Nucleus accumbens (tissue), 56 donors: ENCODE measurements at places on chromosomes 5 and 9.

DNA sequence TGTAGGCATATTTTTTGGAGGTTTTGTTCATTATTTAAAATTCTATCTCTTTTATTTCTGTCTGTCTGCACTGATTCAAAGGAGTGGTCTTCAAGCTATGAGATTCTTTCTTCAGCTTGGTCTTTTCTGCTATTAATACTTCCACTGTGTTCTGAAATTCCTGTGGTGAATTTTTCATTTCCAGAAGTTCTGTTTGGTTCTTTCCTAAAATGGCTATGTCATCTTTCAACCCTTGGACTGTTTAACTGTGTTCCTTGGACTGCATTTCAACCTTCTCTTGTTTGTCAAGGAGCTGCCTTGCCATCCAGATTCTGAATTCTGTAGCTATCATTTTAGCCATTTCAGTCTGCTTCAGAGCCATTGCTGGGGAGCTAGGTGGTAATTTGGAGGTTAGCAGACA, 76.3 kb downstream of the CERT1 start:
- DNase-seq: no peak

DNA sequence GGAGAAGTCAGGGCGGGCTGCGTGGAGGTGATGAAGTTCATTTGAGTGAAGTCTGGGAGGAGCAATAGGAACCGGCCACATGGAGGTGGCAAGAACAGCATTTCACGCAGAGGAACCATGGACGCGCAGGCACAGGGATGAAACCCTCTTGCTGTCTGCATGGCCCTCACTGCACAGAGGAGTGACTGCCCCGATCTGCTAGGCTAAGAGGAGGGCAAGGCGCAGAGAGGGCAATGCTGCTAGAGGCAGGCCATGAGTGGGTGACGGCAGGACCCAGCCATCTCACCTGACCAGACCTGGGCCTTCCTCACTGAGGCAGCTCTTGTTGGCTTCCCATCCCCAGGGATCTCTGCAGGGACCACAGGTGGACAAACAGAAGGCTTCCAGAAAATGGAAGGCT, 90.3 kb downstream of the BARX1 start:
- DNase-seq: no peak

DNA sequence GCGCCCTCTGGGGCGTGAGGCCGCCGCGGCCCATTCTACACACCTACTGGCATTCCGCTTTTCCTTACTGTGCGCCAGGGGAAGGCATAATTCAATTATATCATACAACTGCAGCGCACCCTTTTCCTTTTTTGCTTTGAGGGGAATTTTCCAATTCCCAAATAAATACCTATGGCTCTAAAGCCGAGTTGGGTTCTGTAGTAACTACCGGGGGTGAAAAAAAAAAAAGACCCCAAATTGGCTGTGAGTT, 34.1 kb upstream of the NFIB start:
- no peak for DNase-seq

GRCh38 chr5:154268073-154268472, 77.5 kb downstream of the GALNT10 start:
- DNase-seq: no peak

DNA sequence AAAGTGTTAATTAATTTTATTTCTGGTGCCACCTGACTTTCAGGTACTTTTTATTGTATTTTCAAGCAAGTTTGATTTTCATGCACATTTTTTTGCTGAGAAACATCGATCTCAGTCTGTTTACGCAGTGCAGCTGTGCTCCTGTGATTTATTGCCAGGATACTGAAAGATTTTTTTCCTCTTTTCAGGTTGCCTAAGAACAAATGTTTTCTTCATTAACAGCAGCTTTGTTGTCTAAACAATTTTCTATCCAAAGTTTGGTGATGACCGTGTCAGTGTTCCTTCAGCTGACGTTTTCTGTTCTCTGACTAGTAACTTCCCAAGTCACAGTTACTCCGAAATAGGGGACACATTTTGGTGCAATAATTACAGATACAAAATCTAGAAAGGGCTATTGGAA, 78.1 kb downstream of the VCAN start:
- no peak for DNase-seq

GRCh38 chr5:171908638-171909037, 97.8 kb downstream of the FBXW11 start:
- DNase-seq: no peak

DNA sequence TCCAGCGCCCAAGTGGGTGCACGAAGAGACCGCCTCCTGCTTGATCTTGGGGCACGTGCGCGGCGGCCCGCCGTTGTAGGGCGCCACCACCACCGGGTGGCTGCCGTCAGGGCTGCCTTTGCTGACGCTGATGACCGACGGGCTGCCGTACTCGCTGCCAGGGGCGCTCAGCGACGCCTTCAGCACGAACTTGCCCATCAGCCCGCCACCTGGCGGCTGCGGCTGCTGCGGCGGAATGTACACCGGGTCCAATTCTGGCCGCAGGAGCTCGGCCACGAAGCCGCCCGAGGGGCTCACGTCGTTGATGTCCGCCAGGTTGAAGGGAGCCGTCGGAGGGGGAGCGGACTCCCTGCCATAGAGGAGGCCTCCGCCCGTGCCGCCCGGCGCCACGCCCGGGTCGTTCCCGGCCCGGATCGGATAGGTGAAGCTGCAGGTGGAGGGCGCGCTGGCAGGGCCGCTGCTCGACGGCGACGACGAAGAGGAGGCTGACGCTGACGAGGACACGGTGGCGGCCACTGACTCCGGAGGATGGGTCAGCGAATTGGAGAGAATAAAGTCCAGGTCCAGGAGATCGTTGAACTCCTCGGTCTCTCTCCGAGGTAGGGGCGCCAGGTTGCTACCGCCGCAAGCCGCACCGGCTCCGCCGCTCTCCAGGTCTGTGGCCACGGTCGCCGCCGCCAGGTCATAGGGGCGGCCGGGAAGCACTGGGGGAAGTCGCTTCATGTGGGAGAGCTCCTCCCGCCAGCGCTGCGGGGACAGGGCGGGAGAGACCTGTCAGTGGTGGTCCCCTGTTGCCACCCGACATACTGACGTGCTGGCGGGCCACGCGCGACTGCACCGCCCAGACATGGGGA, 1.8 kb downstream of the KLF4 start:
- DNase-seq: no peak

DNA sequence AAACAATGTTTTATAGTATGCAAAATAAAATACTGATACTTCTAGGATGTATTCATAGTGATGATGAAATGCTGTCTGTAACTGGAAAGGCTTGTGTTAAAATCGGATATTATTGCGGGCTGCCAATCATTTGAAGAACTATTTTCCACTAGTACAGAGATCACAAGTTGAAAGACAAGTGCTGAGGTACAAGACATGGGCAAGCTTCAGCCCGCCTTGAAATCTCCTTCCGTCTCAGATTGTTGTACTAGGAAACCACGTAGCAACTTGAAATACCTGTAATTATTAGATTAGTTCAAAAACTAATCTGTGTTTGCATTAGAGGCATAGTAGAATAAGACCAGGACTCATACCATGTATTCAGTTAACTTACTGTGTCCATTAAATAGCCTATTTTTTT, 218.2 kb downstream of the ARHGEF28 start:
- no peak for DNase-seq

DNA sequence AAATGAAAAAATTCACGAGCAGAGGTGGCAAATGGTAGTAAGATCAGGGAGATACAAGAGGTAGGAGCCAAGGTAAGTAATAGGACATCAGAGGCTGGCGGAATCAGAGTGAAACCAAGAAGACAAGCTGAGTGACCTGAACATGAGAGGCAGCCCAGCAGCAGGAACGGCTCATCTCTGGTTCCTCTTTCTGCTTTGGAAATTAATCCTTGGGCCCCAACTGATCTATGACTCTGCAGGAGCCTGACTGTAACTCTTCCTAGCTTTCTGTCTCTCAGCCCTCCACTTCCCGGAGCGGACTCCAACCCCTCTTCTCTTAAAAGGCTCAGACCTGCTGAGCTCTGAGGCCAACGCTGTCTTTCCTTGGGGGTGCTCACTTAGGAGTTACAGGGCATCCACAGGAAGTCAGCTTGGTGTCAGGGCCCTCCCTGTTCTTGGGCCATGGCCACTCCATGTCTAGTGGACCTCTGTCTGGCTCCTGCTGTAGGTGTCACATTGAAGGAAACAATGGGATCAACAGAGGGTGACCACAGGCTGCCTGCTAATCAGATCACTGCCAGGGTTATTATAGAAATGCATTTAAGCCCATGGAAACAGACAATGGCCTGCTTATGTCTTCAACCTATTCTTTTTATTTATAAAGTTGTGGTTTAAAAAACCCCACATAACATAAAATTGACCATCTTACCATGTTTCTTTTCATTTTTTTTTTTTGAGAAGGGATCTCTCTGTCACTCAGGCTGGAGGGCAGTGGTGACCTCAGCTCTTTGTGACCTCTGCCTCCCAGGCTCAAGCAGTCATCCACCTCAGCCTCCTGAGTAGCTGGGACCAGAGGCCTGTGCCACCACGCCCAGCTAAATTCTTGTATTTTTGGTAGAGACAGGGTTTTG, 22.5 kb upstream of the SHB start:
- no peak for DNase-seq

DNA sequence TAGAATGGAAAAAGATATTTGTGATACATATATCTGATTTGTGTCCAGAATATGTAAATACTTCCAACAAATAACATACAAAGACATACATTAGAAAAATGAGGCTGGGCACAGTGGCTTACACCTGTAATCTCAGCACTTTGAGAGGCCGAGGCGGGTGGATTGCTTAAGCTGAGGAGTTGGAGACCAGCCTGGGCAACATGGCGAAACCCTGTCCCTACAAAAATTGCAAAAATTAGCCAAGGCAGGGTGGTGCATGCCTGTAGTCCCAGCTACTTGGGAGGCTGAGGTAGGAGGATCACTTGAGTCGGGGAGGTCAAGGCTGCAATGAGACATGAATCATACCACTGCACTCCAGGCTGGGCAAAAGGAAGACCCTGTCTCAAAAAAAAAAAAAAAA, 46.1 kb upstream of the CDC42SE2 start:
- DNase-seq: no peak

DNA sequence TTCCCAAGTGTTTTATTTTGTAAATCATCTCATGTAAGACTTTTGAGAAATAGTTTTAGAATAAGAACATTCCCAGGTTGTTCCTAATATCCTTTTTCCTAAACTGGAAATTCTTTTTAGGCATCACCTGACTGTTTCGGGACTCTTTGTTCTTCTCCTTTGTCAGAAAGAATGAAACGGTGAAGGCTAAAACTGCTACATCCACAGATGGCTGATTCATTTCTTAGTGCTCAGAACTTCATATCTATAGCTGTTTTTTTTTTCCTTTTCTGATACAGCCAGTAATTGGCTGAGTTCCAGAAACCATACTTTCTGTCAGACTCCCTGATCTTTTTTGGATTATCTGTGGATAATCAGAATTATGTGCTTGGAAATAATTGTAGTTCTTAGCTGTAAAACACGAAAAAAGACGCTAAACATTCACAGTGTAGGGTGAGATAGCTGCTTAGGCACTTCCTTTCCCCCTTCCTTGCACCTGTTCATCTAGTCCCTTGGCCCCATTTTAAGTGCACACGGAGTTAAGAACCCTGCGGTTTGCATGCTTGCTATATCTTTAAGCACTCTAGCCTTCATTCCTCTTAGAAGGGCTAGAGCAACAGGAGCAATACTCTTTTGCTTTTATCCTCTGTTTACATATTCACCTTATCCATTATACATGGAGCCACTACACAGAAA, 283.9 kb downstream of the PJA2 start:
- DNase-seq: no peak

- DNase-seq: no peak
These were observed 614.1 kb upstream of the CDH9 start for GRCh38 chr5:27652505-27652904.
